ENCODE measurements at places on chromosomes 13 and 19.

- DNase-seq: no peak
Measured at GRCh38 chr13:50378509-50379044, 363.3 kb downstream of the KCNRG start.

DNA sequence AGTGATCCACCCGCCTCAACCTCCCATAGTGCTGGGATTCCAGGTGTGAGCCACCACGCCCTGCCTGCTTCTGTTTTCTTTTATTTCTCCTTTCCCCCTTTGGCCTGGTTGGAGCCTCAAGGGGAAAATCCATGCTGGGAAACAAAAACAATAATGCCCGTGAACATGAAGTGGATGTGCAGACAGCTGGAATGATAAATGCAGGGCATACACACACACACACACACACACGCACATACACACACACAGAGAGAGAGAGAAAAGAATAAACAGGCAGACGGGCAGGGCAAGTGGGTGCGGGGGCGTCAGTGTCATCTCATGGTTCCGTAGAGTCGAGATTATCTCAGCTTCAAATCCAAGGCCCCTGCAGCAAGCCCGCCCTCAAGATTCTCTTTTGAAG lies 4.4 kb upstream of the PLEKHF1 start:
- DNase-seq: no peak

DNA sequence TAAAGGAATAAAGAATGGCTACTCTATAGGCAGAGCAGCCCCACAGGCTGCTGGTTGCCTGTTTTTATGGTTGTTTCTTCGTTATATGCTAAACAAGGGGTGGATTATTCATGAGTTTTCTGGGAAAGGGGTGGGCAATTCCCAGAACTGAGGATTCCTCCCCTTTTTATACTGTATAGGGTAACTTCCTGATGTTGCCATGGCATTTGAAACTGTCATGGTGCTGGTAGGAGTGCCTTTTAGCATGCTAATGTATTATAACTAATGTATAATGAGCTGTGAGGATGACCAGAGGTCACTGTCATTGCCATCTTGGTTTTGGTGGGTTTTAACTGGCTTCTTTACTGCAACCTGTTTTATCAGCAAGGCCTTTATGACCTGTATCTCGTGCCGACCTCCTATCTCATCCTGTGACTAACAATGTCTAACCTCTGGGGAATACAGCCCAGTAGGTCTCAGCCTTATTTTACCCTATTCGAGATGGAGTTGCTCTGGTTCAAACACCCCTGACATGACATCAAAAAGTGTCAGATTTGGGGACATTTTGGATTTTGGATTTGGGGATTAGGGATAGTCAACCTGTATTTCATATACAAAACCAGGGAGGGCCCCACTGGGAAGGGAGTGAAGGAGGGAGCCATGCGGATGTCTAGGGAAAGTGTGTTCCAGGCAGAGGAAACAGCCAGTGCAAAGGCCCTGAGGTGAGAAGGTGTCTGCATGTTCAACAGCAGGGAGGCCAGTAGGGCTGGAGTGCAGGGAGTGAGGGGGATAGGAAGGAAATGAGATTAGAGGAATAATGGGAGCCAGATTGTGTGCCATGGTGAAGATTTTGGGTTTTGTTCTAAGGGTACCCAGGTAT lies 10.9 kb downstream of the FXYD5 start:
- DNase-seq: no peak

GRCh38 chr13:104014803-104015645 lies 948.8 kb upstream of the SLC10A2 start:
- no peak for DNase-seq

- DNase-seq: no peak
Measured at GRCh38 chr13:46164661-46165060, 17.3 kb downstream of the LCP1 start.

GRCh38 chr19:6651965-6652804 lies 17.8 kb downstream of the TNFSF14 start:
- DNase-seq: no peak

DNA sequence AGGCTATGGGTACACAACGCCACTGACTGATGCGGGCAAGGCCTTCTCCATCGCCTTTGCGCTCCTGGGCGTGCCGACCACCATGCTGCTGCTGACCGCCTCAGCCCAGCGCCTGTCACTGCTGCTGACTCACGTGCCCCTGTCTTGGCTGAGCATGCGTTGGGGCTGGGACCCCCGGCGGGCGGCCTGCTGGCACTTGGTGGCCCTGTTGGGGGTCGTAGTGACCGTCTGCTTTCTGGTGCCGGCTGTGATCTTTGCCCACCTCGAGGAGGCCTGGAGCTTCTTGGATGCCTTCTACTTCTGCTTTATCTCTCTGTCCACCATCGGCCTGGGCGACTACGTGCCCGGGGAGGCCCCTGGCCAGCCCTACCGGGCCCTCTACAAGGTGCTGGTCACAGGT lies 6.9 kb downstream of the KCNK6 start:
- no peak for DNase-seq
